ENCODE measurements at places on chromosomes 11 and 22.
A peak's percentile ranks its signal among the peaks of the same experiment; 100 is the strongest.

DNA sequence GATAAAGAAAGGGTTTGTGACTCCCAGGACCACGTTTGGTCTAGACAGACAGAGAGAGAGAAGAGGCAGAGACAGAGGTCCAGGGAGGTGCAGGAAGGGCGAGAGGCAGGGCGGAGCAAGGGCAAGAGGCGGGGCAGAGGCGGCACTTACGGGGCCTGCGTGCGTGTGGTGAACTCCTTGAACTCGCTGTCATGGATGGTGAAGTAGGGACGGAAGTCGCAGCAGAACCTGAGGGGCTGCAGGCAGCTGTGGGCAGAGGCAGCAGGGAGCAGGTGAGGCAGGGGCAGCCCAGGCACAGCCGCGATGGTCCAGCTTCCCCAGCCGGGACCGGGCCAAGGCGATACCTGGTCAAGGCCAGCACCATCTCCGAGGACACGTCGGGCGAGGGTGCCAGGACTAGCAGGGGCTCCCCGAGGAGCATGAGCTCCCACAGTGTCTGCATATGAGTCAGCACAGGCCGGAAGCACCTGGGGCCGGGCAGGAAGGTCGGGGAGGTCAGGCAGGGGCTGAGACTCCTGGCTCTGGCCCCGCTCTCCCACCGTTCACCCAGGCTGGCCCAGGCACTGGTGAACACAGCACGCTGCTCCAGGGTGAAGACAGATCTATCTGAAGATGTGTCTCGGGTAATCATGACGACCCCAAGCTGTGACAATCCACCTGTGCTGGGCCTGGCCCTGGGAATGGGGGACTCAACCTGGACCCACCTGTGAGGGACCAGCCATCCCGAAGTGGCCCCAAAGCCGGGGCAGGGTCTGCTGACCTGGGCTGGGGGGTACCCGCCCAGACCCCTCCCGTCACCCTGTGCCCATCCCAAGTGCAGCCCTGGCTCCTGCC, 7.2 kb upstream of the PLXNB2 start:
- DNase-seq, result no peak

DNA sequence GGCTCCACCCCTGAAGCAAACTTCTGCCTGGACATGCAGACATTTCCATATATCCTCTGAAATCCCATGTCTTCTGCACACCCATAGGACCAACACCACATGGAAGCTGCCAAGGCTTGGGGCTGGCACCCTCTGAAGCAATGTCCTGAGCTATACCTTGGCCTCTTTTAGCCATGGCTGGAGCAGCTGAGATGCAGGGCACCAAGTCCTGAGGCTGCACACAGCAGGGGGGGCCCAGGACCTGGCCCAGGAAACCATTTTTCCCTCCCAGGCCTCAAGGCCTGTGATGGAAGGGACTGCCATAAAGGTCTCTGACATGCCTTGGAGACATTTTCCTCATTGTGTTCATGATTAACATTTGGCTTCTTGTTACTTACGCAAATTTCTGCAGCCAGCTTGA, 34.5 kb downstream of the SYT9 start:
- no peak for DNase-seq

DNA sequence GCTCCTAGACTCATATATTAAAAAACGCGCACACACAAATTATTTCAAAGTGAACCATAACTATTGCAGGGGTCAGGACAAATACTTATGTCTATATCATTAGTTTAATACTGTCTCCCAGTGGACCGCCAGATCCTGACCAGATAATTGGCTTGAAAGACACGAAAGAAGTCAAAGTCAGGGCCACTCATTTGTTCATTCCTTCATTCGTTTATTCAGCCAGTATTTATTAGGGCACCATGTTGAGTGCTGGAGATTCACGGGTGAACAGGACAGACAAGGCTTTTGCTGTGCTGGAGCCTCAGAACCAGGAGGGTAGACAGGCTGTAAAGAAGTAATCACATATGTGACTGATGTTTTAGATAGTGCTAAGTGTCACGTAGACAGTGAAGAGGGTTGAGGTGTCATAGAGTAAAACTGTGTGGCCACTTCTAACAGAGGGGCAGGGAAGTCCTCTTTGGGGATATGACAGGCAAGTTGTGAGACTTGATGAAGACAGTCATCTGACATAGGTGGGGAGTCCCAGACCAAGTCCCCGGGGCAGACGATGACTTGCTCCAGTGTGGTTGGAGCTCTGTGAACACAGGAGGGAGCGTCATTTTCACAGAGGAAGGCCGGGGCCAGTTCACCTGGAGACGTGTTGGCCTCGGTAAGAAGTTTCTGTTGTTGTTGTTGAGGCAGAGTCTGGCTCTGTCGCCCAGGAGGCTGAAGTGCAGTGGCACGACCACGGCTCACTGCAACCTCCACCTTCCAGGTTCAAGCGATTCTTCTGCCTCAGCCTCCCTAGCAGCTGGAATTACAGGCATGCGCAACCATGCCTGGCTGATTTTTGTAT, 25.9 kb downstream of the RBX1 start:
- DNase-seq, result no peak

DNA sequence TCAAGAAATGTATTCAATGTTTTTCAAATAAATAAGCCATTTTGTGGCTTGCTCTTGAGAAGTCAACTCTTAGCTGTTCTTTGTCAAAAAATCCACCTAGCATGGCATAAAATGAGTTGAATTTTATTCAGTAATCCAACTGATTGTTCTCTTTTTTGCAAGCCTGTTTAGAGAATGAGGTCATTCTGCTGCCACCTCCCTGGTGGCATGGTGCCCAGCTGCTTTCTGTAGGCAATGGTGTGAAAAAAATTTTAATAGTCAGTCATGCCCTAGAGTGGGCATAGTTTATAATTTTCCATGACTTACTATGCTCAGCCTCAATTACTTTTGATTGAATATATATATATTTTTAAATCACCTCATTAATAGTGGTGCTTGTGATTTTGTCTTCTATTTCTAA, 177.2 kb downstream of the INSC start:
- no peak for DNase-seq

- DNase-seq, result no peak
Measured at GRCh38 chr22:48894064-48894671, 933.5 kb downstream of the BRD1 start.

GRCh38 chr11:102830001-102830727, 13.2 kb downstream of the MMP3 start:
- peak; percentile 30 for DNase-seq

GRCh38 chr22:31866918-31867317, 77.4 kb upstream of the YWHAH start:
- DNase-seq, result no peak

DNA sequence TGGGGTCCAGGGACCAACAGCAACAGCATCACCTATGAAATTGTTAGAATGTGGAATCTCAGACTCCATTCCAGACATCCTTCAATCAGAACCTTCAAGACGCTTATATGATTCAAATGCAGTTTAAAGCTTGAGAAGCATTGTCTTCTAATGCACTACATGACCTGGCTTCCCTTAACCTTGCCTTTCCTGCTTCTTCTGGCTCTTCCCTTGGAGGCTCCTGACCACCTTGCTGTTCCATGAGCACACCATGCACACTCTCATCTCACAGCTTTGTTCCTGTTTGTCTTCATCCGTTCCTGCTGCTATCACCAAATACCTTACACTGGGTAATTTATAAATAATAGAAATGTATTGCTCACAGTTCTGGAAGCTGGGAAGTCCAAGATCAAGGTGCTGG, 26.1 kb downstream of the ZC3H12C start:
- DNase-seq, result no peak

DNA sequence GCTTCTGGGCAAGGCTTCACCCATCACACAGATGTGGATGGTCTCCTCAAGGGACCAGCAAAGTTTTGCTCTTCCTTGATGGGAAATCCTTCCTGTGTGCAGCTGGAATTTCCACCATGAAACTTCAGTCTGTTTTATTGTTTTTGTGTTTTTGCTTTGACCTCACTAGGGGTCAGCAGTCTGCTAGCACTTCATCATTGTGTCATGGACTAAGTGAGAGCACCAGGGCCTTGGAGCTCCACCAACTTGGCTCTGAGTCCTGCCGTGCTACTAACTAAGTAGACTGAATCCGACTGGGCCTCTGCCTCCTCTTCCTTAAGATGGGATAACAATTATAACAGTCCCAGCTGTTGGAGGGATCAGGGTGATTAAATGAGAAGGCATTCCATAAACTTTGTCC, 305.8 kb upstream of the NCAM1 start:
- peak; percentile 77 for DNase-seq

DNA sequence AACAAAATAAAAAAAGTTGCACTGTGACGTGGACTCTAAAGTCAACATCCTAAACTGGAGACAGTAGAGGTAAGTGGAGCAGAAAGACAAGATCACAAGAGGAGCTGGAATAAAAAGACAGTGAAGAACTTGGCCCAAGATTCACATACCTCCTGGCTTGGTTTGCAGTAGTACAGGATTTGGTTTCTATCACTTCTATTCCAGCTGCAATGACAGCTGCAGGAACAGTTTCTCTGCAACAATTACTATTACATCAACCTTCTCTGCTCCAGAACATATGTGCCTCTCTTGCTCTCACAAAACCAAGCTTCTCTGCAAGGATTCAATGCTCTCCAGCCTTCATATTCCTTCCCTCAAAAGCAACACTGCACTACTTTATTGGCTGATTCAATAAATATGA, 7.8 kb upstream of the KDM2A start:
- DNase-seq, result peak; percentile 16
